ENCODE measurements at places on chromosomes 12 and 14.

- DNase-seq = no peak
These were observed 953.8 kb downstream of the TRHDE start for GRCh38 chr12:73225941-73226340.

DNA sequence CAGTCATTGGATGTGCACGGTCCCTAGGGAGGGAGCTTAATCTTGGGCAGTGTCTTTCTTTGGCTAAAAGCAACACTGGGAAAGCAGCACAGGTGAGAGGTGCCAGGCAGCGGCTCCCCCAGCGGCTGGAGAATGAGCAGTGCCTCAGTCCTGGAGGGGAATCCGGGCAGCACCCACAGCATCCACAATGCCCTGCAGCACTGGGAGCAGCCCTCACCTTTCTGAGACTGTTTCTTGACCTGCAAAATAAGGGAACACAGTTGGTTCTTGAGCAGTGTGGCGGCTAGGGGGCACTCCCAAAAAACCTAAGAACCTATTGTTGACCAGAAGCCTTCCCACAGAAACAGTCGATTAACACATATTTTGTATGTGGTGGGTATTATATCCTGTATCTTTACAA lies 75.8 kb downstream of the SINHCAF start:
- no peak for DNase-seq

- DNase-seq = no peak
These were observed 1.1 kb upstream of the CATSPERB start for GRCh38 chr14:91732859-91733477.

GRCh38 chr12:92540782-92541423 lies 161.9 kb upstream of the PLEKHG7 start:
- no peak for DNase-seq

- DNase-seq = peak; percentile 78
These were observed at the start of gene PSMC6 for GRCh38 chr14:52706724-52707706. TSS of gene PSMC6 (plus strand) at chr14:52707200. CDS start at chr14:52707220, 20 bp downstream.

DNA sequence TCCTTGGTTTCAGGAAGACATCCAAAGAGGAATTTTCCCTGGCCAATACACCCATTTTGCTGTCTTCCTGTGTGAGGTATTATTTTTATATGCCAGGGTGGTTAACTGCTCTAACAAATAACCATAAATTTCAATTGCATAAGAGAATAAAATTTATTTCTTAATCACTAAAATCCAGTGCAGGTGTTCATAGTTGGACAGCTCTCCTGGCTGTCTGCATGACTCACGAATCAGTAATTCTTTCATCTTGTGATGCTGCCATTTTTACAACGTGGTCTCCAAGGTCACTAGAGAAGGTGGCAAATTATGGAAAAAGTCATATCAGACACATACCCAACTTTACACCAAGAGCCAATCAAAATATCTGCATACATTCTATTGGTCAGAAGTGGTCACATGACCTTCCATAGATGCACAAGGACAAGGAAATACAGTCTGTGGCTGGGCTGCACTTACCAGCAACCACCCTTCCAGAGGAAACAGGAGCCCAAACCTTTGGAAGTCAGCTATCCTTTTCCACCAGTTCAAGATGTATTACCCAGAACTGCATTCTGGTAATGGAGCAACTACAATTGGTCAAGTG lies 193.5 kb upstream of the PLEKHG7 start:
- no peak for DNase-seq

GRCh38 chr12:3216726-3217682 lies 139.8 kb downstream of the TSPAN9 start:
- no peak for DNase-seq

DNA sequence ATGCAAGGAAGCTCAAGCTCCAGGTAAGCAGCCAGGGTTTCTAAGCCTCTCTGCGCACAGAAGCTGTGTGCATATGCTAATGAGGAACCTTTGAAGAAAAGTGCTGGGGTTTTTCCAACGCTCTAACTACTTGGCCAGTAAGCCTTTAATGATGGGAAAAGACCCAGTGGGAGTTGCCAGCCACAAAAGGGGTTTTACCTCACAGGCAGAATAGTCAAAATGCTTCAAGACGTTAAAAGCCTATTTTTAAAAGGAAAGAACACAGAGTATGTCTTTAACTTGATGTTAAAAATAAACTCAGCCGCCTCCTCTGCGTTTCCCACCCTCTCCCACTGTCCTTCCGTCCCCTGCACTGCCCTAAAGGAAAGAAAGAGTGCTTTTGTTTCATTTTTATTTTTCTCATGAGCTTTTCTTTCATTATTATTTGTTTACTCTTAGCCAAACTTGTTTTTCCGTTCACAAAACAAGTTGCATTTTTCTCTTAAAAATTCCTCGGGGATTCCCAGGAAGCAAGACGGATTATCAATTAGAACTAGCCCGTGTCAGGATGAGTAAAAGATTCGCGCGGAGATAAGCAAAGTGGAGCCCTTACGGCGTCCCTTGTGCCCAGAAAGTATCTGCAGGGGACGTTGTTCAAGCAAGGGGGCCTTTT lies 209.8 kb upstream of the NUDT4 start:
- no peak for DNase-seq

DNA sequence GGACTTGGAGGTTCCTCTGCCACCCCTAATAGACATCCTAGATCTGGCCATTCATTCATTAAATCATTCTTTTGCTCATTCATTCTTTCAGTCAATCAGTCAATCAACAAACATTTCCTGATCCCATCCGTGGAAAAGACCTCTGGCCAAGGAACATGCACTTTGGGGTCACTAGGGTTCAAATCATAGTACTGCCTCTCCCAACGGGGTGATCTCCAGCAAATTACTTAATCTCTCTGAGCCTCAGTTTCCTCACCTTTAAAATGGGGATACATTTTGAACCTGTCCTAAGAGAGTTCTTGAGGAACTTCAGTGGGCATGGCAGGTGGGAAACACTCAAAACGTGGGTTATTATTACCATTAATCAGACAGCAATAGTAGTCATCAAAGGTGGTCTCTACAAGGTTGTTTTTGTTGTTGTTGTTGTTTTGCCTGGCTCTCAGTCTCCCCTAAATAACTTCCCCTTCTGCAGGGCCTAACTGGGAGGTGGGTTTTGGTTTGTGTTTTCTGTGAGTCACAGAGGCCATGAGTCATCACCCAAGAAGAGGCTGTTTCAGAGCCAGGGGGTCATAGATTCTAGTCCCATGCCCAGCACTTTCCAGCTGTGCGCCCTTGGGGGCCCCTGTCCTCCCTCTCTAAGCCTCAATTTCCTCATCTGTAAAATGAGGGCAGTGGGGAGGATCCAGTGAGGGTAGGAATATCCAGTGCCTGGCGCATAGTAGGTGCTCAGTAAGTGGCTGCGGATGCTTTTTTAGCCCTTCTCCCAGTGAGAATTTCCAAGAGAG lies 16.9 kb upstream of the FAM222A start:
- DNase-seq = no peak

DNA sequence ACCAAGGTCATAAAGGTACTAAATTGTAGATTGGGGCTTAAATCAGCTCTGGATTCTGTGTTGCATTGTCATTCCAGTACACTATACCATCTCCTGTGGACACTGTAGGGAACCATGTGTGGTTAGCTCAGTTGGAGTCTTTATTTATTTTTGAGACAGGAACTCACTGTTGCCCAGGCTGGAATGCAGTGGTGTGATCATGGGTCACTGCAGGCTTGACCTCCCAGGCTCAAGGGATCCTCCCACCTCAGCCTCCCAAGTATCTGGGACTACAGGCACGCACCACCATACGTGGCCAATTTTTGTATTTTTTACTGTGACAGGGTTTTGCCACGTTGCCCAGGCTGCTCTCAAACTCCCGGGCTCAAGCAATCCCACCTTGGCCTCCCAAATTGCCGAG lies 6.7 kb downstream of the PAPOLA start:
- no peak for DNase-seq

DNA sequence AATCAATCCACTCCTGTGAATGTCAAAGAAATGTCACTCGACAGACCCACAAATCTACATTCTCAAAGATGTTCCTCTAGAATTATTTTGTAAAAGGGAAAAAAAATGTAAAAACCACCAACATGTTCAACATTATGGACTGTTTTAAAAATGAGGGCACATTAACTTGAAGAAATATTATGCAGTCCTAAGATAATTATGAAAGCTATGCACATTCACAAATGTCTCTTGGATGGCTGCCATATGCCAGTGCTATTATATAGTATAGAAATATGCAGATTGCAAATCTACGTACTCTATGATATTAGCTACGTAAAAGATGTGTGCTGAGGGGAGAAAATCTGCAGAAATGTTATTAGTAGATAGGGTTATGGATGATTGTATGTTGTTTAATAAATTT lies 334.2 kb downstream of the BMP4 start:
- no peak for DNase-seq

DNA sequence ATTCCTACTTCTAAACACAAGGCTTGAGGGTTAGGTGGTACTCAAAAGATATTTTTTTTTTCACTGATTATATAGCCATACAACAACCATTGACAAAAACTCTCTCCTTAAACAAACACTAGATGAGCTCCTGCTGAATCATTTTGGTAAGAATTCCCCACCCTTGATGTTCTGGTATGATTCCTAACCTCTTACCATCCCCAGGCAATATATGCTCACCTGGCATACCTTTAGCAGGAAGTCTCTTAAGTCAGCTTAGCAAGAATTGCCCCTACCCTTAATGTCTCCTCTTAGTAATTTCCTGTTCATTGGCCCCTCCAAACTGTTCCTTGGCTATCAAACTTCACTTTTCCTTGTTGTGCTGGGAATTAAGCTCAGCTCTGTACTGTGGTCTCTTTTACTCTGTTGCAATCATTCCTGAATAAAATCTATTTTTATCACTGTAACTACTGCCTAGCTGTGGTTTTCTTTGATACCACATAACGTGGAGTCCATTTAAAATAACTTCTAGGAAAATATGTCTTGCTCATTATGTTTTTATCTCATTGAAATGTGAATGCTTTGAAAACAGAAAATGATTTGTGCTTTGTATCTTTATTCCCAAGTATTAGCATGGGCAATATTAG lies 712.6 kb downstream of the SLC16A7 start:
- DNase-seq = no peak

GRCh38 chr14:78530078-78530477 lies 359.9 kb downstream of the NRXN3 start:
- DNase-seq = no peak

DNA sequence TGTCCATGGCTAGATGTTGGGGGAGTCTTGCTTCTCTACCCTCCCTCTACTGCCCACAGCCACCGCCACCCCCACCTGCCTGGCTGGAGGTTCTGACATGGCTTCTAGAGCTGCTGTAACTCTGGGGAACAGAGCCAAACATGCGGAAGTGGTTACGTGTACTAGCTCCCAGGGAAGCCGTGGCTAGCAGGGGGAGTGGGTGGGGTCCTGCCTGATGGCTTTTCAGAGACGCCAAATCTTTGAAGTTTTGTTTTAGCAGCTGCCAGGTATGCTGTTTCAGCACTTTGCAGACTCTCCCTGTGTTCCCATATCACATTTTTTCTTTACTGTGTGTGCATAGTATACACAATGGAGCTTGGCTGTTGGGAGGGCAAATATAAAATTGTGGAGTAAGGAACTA lies 150.3 kb downstream of the TGFB3 start:
- no peak for DNase-seq

DNA sequence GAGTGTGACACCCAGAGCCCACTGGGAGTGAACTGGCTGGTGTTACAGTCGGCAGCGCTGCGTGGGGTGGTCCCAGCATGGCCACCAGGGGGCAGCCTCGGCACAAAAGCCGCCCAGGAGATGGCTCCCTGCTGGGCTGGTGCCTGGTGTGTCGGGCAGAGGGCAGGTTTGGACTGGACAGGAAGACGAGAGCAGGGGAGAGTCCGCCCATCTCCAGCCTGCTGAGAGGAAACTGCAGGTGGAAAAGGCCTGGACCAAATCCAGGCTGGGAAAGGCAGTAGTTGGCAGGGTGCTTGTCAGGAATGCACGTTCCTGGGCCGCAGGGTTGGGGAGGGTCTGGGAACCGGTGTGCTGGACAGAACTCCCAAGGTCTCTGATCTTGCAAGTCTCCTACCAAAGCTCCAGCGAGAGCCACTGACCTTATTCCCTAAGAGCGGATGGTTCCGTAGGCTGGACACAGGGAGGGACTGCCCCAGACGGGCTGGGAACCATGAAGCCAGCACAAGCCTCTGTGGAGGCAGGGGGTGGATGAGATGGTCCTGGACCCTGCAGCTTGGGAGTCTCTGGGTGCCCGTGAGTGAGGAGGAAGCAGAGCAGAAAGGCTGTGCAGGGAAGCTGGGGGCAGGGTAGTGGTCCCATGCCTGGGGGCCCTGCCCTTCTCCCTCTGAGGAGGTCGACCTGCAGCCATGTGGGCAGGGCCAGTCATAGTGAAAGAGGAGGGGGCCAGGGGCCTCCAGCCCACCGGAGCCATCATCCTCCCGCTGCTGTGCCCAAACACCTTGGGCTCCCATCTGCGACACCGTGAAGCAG lies 1.8 kb downstream of the AHNAK2 start:
- DNase-seq = peak; percentile 86

DNA sequence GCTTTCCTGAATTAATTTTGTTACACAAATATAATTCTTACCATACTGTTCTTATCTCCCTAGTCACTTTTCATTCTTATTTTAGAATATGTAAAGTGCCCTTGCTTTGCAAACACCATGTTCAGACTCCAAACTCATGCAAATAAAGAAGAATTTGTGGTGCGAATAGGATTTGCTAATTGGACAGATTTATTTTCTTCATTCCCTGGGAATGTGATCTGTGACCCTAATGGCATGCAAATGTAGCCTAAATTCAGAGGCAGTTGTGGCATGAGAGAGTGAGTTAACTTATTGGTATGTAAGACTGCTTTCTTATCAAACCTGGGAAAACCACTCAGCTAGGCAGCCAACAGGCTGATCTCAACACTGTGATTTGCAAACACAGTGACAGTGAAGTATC lies 10.0 kb downstream of the CAPZA3 start:
- DNase-seq = no peak

DNA sequence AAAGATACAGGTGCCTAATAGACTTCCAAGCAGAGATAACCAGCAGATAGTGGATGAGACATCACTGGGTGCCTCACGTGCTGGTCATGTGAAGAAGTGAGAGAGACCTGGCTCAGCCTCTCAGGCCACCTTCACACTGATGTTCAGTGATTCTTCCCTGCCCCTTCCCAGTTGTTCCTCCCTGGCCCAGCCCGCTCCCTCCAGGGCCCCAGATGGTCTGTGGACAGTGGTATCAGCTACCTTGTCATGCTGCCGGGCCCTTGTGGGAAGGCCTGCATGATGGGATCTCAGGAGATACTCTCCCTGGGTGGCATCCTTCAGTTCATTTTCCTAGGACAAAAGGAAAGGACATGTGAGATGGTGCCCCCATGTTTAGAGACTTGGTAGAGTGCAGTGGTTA lies 179.9 kb downstream of the PIWIL1 start:
- no peak for DNase-seq

DNA sequence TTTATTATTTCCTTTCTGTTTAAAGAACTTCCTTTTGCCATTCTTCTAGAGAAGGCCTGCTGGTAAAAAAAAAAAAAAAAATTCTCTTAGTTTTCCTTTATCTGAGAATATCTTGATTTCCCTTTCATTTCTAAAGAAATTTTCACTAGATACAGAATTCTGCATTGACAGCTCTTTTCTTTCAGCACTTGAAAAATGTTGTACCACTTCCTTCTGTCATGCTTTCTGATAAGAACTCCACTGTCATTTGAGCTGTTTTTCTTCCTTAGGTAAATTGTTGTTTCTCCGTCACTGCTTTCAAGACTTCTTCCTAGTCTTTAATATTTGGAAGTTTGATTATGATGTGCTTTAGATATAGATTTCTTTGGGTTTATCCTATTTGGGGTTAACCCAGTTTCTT lies 113.6 kb upstream of the BTG1 start:
- no peak for DNase-seq

- no peak for DNase-seq
These were observed 127.7 kb upstream of the SFSWAP start for GRCh38 chr12:131583090-131583712.
